KG1 (cell line): ENCODE measurements at places on chromosomes 11 and 22.
A peak's percentile ranks its signal among the peaks of the same experiment; 100 is the strongest.

GRCh38 chr22:27032091-27032761 is 374.8 kb downstream of the MIAT start:
- no peak for DNase-seq

- DNase-seq, result no peak
Observed at GRCh38 chr11:72226701-72227100, 2.1 kb downstream of the INPPL1 start.

DNA sequence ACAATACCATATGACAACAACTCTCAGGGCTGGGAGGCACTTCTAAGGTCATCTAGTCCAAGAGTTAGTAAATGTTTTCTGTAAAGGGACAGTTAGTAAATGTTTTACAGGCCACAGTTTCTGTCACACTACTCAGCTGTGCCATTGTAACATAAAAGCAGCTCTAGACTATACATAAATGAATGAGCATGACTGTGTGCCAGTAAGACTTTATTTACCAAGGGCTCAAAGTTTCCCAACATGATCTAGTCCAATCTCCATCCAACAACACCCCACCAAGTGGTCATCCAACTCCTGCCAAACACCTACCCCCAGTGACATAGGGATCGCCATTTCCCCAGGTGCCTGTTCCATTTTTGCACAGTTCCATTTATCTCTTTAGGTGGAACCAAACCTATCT is 12.1 kb downstream of the SERGEF start:
- no peak for DNase-seq

DNA sequence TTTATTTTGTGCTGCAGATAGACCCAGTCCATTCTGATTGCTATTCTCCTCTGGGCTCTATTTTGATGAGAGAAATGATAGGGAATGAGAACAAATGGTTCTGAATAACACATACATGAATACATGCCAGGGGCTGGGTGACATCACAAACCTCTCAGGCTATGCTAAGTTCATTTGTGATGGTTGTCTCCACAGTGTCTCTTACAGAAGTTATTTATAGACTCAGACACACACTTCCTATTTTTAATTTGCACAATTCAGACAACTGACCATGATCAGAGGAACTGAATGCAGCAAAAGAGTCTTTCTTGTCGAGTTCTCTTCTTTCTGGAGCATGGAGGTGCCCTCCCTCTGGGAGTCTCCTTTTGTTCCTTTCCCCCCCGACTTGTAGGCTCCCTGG is 991.7 kb downstream of the OPCML start:
- DNase-seq, result no peak

DNA sequence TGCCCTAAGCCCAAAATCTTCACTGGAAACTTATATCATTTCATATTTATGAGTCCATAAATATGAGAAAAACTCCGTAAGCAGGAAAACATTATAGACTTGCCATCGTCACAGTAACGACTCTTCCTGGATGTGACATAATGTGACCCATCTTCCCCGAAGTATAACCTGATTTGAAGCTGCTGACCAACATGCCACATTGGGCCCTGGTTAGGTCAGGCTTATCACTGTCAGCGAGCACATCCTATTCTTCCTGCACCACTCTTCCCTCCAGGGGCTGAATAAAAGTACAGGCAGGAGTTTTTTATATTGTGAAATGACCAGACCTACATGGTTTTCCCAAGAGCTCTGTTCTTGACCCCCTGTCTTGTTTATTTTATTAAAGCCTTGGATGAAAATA is 12.1 kb upstream of the BLID start:
- no peak for DNase-seq

GRCh38 chr11:45737056-45737455 is 67.9 kb upstream of the SLC35C1 start:
- DNase-seq, result no peak

- DNase-seq, result no peak
Observed at GRCh38 chr11:35134403-35135148, 4.4 kb upstream of the CD44 start.

DNA sequence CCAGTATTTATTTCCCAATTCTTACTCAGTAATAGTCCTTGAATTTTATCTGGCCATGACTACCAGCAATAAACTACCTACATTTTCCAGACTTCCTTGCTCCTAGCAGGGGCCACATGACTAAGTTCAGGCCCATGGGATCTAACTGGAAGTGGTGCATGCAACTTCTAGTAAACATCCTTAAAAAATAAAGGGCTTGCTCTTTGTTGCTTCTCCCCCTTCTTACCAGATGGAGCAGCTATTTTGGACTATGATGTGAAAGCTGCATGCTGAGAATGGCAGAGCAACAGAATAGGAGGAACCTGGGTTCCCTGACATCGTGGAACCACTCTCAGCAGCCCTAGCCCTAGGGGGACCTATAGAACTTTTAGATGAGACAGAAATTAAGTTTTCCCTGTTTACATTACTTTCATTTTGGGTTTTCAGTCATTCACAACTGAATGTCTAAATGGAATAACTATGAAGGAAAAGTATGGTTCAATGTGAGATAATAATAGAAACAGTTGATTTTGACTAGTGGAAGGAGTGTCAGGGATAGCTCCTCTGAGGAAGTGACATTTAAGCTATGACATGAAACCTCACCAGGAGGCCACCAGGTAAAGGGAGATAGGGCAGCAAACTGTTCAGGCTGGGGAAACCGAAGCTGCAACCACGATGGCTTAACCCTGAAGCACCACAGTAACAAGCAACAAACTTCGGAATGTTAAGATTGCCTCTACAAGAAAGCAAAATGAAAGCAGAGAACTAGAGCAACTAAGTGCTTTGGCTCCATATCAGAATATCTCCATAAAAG is 48.9 kb downstream of the PHF21A start:
- no peak for DNase-seq

DNA sequence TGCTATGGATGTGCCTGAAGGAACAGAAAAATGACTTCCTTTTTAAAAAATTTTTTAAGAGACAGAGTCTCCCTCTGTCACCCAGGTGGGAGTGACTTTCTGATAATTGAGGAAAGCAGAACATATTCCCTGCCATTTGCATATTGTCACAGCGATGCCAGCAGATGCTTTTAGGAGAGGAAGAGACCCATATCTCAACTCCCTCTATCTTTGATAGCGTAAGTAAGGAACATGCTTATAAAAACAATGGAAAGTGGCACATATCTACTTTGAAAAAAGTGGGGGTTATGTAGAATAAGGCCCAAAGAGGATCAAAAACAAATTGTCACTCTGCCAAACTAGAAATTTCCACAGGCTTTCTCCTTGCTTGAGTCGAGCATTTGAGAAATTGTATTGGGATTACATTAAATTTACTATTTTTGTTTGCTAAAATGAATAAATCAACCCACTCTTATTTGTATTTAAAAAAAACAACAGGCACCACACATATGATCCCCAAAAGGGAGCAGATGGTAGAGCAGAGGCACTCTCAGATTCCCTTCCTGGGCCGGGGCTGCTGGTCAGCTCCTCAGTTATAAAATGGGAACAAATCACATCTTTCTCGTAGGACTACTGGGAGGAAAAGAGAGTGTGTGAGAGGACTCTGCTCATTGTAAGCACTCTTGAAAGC is 68.8 kb upstream of the TSPAN18 start:
- DNase-seq, result no peak

GRCh38 chr22:43377548-43377895 is 34.3 kb upstream of the MPPED1 start:
- no peak for DNase-seq

DNA sequence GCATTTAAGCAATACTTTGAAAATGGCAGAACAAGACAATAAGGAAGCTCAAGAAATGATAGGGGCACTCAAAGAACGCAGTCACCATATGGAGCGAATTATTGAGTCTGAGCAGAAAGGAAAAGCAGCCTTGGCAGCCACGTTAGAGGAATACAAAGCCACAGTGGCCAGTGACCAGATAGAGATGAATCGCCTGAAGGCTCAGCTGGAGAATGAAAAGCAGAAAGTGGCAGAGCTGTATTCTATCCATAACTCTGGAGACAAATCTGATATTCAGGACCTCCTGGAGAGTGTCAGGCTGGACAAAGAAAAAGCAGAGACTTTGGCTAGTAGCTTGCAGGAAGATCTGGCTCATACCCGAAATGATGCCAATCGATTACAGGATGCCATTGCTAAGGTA is 51.9 kb downstream of the SPECC1L start:
- DNase-seq, result no peak

- no peak for DNase-seq
Observed at GRCh38 chr11:82747471-82747870, 13.8 kb upstream of the FAM181B start.

DNA sequence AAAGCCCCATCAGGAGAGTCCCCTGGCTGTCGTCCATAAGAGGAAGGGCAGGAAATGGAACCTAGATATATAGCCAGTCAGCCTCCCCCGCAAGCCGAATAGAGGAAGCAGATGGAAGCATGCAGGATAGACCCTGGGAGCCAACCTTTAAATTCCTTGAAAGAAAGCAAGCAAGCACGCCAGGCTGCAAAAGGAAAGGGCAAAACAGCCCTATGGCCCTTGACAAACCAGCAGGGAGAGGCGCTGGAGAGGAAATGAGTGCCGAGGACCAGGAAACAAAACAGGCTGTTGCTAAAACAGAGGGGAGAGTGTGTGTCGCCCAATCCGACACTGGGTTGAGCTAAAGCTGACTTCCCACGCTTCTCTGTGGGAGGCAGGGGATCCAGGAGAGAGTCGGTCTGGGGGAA is 203.5 kb upstream of the MTNR1B start:
- DNase-seq, result peak; percentile 77

- no peak for DNase-seq
Observed at GRCh38 chr11:2700415-2701211, 819 bp upstream of the KCNQ1OT1 start.

DNA sequence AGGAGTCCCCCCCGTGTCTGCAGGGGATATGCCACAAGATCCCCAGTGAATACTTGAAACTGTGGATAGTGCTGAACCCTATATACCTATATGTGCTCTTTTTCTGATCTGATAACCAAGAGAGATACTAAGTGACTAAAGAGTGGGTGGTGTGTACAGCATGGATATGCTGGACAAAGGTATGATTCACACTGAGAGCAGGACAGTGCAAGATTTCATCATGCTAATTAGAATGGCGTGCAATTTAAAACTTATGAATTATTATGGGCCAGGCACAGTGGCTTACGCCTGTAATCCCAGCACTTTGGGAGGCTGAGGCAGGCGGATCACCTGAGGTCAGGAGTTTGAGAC is 90.2 kb upstream of the ALKBH3 start:
- DNase-seq, result no peak

DNA sequence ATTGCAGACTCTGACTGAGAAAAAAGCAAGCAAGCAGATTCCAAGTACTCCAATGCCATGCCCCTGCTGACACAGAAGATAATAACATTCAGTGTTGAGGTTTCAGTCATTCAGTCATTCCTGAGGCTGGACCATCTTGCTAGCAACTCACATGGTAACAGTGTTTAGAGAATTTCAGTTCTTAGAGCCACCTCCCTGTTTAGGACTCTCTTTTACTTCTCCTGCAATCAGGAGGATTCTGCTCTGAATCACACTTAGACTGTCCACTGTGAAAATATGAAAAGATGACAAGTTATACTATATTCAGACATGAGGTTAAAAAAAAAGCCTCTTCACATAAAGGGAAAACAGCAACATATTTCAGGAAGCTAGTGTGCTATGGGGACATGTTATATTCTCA is 183.9 kb upstream of the CTSC start:
- DNase-seq, result no peak

DNA sequence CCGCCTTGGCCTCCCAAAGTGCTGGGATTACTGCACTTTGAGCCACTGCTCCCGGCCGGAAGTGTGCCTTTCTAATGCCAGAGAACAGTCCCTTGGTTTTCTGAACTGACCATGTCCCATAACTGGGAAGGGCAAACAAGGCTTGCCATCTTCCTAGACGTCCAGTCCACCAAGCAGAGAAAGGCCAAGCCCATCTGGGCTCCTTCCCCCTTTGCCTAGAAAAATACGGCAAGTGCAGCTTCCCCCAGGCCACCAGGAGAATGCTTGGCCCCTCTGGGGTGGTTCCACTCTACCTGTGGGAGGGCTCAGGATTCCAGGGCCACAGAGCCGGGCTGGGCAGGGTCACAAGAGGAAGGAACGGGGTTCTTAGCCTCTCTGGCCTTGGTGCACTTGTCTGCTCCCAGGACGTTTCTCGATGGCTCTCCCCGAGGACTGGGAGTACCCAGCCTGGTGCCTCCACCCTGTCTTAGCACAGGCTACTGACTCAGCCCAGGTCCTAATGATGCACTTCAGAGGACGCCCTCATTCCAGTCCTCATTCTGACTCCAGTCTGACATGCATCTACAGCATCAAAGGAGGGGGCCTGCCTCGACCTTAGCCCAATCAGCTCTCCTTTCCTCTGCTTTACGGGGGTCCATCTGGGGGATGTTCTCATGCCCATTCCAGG is 1.2 kb downstream of the USP2 start:
- DNase-seq, result no peak

- no peak for DNase-seq
Observed at GRCh38 chr11:16204261-16204660, 152.1 kb downstream of the SOX6 start.

DNA sequence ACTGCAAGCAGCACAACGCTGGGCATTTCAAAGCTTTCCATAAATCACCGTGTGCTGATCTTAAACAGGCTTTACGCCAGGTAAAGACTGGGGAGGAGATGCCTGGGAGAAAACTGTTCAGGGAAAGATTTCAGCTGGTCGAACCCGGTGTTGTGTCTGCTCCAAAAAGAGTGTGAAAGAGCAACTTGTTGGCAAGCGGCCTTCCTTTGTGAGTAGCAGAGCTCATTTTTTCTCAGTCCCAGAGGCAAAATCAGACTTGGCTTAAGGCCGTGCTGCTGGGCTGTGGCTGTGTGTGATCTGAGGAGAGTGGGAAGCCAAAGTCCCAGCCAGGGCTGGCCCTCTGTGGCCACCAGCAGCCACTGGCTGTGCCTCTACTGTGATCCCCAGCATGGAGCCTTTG is 75.7 kb upstream of the E2F8 start:
- DNase-seq, result no peak

DNA sequence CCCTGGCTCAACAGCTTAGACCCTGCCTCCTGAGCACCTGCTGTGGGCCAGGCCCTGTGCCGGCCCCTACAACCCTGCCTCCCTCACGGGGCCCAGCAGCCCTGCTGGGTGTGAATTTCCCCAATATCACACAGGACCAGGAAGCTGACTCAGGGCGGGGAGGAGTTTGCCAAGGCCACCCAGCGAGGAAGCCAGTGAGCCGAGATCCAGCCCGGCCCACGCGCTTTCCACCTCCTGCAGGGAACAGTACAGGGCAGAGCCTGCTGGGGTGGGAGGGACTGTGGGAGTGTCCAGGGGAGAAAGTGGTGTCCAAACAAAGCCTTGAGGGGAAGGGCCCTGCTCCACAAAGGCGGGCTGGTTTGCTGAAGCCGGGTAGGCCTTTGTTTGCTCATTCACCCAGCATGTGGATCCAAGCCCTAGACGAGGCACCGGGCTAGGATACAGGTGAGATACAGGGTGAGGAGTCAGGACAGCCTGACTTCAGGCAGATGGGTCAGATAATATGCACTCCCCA is 26.8 kb downstream of the RPL3 start:
- no peak for DNase-seq

GRCh38 chr11:133082453-133082781 is 449.9 kb downstream of the OPCML start:
- no peak for DNase-seq
